ENCODE measurements at places on chromosomes 1 and 21.

GRCh38 chr1:20052386-20052785 lies 17.6 kb upstream of the PLA2G5 start:
- DNase-seq, result no peak

DNA sequence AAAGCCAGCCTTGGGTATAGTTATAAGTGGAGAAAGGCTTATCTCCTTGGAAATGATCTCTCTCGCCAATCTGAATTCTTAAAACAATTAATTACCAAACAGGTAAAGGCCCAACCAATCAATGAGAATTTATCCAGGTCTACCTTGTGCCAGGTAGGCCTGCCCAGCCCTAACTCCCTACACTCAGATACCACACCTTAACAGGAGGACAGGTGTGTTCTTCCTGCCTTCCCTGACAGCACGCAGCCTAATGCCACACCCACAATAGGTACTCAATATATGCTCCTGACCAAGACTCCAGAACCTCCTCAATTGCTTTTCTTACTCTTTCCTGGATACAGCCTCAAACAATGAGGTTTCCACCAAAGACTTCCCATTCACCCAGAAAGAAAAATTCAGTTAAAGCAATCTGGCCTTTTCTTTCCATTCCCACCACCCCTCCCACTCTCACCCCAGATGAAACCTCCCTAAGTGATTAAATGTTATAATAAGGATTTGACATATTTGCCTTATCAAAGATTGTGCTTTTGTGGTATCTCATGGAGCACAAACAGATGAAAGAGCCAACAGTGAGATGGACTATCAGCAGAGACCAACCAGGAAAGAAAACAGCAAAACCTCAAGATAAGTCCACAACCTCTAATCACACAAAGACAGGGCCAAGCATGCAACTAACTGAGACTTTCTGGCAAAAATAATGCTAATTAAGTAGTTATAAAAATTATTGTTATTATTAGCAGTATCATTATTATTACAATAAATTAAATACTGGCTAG lies 25.6 kb downstream of the TRABD2B start:
- peak; percentile 11 for DNase-seq

DNA sequence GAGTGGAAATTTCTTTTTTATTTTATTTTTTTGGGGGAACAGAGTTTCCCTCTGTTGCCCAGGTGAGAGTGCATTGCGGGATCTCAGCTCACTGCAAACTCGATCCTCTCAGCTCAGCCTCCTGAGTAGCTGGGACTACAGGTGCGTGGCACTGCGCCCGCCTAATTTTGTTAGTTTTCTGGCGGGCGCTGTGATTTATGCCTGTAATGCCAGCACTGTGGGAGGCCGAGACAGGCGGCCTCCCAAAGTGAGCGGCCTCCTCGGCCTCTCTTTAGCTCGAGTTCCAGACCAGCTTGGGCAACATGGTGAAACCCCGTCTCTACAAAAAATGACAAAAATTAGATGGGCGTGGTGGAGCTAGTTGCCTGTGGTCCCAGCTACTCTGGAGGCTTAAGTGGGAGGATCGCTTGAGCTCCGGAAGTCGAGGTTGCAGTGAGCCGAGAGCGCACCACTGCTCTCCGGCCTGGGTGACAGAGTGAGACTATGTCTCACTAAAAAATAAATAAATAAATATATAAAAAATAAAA lies 2.7 kb downstream of the GMEB1 start:
- DNase-seq, result no peak

DNA sequence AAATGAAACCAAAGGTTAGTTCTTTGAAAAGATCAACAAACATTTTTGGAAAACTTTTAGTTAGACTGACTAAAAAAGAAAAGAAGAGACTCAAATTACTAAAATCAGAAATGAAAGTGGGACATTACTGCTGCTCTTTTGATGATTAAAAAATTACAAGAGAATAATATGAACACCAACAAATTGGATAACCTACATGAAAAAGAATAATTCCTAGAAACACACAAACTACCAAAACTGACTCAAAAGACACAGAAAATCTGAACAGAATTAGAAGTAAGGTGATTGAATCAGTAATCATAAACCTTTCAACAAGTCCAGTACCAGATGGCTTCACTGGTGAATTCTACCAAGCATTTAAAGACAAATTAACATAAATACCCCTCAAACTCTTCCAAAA lies 5.6 kb downstream of the KIFAP3 start:
- DNase-seq, result peak; percentile 60

GRCh38 chr1:27102707-27103468 lies 52.0 kb downstream of the SLC9A1 start:
- peak; percentile 82 for DNase-seq
